Gastrocnemius medialis (tissue), 4 donors: ENCODE measurements at places on chromosomes 2 and 18. TPM values are rescaled to one million over a fixed set of nuclear protein-coding genes. Genes with fewer than 3 reads are reported as not detected.

- peaks cover 37% of the 10 kb centered on the region for H3K4me1 ChIP-seq
- H3K27me3 ChIP-seq, result no peaks in the 10 kb centered on the region
- H3K27ac ChIP-seq, result peak overlapping the region; percentile 91
These were observed 49.8 kb upstream of the SLC1A4 start for GRCh38 chr2:64939332-64939917.

DNA sequence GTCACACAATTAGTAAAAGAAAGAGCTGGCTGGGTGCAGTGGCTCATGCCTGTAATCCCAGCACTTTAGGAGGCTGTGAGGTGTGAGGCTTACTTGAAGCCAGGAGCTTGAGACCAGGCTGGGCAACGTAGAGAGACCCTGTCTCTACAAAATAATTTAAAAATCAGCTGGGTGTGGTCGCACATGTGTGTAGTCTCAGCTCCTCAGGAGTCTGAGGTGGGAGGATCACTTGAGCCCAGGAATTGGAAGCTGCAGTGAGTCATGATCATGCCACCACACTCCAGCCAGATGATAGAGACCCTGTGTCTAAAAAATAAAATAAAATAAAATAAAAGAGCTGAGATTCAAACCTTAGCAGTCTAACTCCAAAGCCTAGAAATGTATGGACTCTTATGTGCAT is 39.0 kb upstream of the NEDD4L start:
- no peaks in the 10 kb centered on the region for H3K27me3 ChIP-seq
- H3K27ac ChIP-seq, result no peak overlapping the region
- no peak for DNase-seq
- H3K4me3 ChIP-seq, result no peak overlapping the region
- no peaks in the 10 kb centered on the region for H3K4me1 ChIP-seq

DNA sequence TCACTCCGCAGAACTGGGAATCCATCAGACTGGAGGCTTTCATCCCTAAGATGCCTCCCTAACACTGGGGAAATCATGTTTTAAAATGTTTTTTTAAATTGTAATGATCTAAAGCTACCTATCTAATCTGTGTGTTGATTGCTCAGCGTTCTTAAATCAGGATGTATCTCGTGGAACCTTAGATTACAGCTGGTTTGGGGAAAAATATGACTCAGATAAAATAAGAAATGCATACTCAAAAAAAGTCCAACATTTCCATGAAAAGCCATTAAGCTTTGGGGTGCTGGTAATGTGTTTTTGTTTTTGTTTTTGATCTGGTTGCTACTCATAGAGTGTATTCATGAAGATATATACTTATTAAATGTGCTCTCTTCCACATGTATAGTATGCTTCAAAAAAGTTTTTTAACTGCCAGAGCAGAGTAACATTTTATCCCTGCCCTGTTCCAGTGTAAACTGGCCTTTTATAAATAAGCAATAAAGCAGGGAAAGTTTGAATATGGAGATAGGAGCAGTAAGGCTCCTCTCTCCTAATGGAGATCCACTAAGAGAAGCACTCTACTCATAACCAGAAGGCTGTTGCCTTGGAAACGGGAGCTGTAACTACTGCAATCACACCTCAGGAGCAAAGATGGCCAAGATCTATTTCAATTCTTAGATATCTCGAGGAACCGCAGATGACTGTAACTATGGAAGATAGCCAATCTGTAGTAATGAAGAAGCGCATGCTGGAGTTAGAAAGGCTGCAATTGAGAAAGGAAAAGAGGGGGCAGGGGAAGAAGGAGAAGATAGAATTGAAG is 41.6 kb downstream of the ANKRD44 start:
- H3K36me3 ChIP-seq, result no peaks in the 10 kb centered on the region
- DNase-seq, result no peak

DNA sequence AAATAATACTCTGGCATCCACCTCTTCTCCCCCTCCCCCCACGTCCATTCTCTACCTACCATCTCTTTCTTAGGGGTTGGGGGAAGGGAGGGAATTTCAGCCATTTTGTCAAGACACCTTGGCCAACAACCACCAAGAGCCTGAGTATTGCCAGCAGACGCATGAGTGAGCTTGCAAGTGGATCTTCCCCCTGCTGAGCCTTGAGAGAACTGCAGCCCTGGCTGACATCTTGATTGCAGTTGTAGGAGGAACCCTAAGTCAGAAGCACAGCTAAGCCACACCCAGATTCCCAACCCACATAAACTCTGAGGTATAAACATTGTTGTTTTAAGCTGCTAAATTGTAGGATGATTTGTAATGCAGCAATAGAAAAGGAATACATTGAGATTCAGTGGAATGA is 165.6 kb downstream of the TMEFF2 start:
- H3K4me1 ChIP-seq, result no peaks in the 10 kb centered on the region
- H3K4me3 ChIP-seq, result no peak overlapping the region
- H3K27me3 ChIP-seq, result no peaks in the 10 kb centered on the region
- no peaks in the 10 kb centered on the region for H3K36me3 ChIP-seq

DNA sequence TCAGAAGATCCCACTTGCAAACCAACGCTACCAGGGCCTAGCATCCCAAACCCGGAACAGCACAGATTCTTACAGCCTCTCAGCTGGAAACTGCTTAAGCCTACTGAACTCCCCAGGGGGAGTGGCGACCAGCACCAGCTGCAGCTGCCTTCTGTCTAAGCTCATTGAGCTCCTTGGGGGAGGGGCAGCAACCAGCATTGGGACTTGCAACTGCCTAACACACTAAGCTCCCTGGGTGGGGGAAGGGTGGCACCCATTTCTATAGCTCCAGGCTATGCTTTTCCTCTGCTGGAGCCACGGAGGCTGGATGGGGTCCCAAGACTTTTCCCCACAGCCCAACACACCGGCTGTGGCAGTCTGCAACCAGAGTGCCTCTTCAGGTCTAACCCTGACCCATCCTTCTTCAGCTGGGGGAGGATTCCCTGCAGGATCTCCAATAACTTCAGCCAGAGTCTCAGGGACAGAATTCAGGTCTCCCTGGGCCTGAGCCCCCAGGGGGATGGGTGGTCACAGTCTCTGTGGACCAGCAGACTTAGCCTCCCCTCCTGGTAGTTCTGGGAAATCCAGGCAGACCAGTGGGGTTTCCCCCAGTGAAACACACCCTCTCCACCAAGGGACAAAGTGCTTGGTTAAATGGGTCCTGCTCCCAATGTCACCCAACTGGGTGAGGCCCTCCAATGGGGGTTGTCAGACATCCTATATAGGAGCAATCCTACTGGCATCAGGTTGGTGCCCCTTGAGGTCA is 45.9 kb upstream of the ITGA4 start:
- H3K36me3 ChIP-seq, result no peaks in the 10 kb centered on the region
- H3K27ac ChIP-seq, result no peak overlapping the region
- H3K4me3 ChIP-seq, result no peak overlapping the region
- DNase-seq, result no peak
- H3K4me1 ChIP-seq, result no peaks in the 10 kb centered on the region

GRCh38 chr2:207926133-207926988 is 99.0 kb downstream of the PLEKHM3 start:
- H3K4me3 ChIP-seq, result no peak overlapping the region
- DNase-seq, result peak; percentile 66
- no peaks in the 10 kb centered on the region for H3K27me3 ChIP-seq
- peak overlapping the region; percentile 1 for H3K27ac ChIP-seq
- H3K36me3 ChIP-seq, result no peaks in the 10 kb centered on the region

ALPI gene
- not detected for total RNA-seq

- H3K4me1 ChIP-seq, result peaks cover 12% of the 10 kb centered on the region
These were observed 119.8 kb downstream of the BCL2 start for GRCh38 chr18:63199743-63200241.

CNRIP1 gene
- 6.7 TPM for total RNA-seq

HOXD10 gene
- total RNA-seq, result not detected

DNA sequence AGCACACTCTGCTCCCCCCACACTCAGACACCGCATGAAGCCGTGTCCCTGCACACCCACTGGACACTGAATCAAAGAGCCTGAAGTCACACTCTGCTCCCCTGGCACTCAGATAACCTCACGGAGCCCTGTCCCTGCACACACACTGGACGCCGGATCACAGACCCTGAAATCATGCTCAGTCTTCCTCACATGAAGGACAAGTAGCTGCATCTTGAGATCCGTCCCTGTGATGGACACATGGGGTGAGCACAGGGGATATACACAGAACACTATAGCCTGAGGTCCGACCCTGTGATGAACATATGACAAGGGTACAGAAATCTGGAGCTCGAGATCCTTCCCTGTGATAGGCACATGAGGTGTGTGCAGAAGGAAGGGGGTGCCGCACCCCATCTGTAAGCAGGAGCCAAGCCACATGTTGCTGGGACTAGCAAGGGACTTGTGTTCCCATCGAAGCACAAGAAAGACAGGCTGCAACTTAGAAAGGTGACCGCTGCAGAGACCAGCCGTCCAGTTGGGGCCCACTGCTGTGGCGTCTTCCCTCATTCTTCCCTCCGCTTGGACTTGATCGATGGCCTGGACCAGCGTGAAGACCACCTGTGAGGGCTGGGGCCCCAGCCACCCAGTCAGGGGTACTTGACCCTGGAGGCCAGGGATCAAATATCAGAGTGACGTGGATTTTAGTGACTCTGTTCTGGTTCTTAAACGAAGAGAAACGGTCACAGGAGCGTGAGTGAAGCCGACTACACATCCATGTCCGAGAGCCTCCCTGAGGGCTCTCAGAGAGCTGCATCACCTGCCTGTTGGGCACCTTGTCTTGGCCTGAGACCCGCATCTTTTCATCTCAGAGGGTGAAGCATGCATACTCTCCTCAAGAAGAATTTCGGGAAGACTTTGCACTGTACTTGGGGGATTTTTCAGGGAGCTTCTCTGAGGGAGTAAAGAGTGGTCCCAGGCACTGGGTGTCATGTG is 391.7 kb upstream of the SALL3 start:
- H3K27ac ChIP-seq, result no peak overlapping the region
- H3K27me3 ChIP-seq, result no peaks in the 10 kb centered on the region
- H3K36me3 ChIP-seq, result no peaks in the 10 kb centered on the region

DNA sequence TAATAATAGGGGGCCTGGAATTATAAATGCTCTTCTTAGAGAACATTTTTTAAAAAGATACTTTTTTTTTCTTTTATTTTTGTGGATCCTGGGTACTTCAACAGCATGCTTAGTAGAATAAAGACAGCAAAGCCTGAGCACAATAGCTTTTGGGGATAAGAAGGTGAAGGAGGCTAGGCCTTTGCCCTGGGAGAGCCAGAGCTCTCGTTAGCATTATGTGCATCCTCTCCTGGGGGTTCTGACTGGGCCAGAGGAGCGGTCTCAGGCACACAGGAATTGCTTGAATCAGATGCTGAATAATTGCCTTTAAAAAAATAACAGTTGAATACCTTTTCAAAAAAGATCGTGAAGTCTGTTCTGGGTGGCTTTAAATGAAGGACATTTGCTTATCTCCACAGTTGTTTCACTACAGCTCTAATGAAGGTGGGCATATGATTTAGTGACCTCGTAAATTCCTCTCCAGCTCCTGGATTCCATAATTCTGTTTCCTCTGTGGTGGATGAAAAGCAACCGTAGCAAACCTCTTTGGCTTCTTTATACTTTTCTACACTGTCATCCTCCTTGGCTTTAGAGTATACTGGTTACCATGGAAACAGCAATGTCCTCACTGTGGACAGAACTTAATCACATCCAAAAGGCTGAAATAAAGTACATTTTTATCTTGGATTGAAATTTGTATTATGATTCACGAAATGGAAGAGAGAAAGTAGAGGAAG is 133.8 kb downstream of the MAIP1 start:
- no peaks in the 10 kb centered on the region for H3K27me3 ChIP-seq
- H3K27ac ChIP-seq, result no peak overlapping the region
- no peak overlapping the region for H3K4me3 ChIP-seq
- no peak for DNase-seq
- H3K36me3 ChIP-seq, result no peaks in the 10 kb centered on the region
- no peaks in the 10 kb centered on the region for H3K4me1 ChIP-seq

DNA sequence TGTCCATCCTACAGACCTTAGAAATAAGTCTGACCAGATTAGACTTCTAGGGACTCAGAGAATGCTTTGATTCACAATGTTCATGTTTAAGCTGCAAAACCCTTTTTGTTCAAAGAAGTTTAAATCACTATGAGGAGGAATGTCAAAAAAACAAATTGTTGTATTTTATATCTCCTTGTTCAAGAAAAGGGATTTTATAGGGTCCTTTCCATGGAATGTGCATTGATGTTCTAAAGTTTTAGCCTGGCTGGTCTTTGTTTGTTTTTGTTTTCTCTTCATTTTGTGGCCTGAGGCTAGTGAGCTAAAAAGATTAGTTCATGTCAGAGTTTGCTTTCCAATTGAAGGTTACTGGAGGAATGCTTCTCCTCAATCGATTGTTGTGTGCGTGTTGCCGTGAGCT is 77.2 kb downstream of the MGAT5 start:
- H3K4me3 ChIP-seq, result no peak overlapping the region
- no peaks in the 10 kb centered on the region for H3K27me3 ChIP-seq
- H3K36me3 ChIP-seq, result no peaks in the 10 kb centered on the region
- H3K27ac ChIP-seq, result no peak overlapping the region
- no peaks in the 10 kb centered on the region for H3K4me1 ChIP-seq

SLC35F6 gene
- total RNA-seq, result 54.5 TPM

APOB gene
- 4.2 TPM for total RNA-seq

DNA sequence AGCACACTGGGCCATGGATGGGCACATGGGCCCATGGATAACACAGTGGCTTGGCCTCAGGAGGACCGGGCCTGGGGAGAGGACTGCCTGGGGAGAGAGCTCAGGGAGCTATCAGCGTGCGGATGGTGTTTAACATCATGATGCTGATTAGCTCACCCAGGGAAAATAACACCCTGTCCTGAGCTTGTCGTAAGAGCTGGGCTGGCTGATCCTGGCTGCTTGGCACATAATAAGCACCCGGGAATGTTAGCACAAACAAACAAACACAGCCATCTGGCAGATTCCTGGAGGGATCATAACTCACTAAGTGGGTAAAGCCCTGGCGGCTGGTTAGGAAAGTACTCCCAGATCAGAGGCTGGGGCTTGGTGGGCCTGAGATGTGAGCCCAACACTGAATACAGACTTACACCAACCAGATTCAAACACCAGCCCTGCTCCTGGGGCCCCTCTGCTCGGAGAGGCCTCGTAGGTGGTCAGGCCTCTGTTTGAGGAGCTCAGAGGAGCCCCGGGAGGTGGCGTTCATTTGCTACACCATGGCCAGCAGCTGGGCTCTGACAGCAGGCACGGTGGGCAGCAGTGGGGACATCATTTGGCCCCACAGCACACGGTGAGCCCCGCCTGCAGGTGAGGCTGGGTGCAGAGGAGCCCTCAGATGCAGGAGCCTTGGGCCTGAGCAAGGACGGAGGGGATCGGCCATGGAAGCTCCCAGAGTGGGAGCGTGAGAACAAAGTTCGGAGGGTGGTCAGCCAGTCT is 193.4 kb upstream of the HDAC4 start:
- no peaks in the 10 kb centered on the region for H3K4me1 ChIP-seq
- no peak for DNase-seq
- no peaks in the 10 kb centered on the region for H3K36me3 ChIP-seq
- H3K4me3 ChIP-seq, result no peak overlapping the region
- no peaks in the 10 kb centered on the region for H3K27me3 ChIP-seq

RGPD3 gene
- 0.23 TPM for total RNA-seq

SETBP1 gene
- total RNA-seq, result 9.2 TPM
